Activated CD4-positive, alpha-beta T cell treated with anti-CD3 and anti-CD28 coated beads, Interleukin-2, Interleukin-6, amounts not matched to agents 100 ng/mL and 50 ng/mL, durations not matched to agents 16 hours and 8 hours (primary cell): ENCODE measurements at places on chromosomes 16 and 17.

DNA sequence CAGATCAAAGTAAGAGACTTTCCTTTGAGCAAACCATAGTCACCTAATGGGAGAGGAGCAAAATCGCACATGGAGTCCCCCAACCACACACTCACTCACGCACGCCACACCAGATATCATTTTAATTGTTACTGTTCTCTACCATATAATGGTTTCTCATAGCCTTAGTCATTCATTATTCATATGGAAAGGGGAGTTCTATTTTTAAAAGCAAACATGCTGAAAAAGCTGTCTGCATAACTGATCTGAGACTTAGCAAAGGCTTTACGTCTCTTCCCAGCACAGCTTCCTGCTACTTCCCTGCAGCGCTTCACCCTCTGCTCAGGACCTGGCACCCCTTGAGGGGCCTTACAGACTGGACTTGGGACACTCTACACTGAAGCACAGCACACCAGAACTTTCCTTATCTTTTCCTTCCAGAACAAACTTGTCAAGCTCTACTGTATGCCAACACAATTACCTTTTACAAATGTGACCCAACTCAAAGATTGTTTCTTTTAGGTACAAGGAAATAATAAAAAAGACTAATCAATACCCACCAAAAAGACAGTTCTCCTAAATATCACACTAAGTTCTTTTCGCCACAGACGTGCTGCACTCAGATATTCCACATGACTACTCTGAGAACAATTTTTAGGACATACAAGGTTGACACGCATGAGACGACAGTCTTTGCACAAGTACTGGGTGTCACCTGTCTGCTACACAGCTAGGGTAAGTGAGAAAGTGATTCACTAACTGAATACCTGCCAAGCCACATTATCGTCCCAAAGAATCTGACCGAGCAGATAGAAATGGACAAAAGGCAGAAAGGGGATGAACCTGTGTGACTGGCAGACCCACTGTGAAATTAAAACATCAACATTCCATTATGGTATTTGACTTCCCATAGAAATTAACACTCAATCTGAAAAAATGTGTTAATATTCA lies 21.5 kb downstream of the SRP68 start:
- no peak for DNase-seq

- peak; percentile 32 for DNase-seq
Measured at GRCh38 chr17:34207572-34207971, 47.5 kb upstream of the CCL2 start.

- no peak for DNase-seq
Measured at GRCh38 chr17:63295288-63295687, 150.8 kb downstream of the CYB561 start.

GRCh38 chr17:1985093-1985492 lies 40.0 kb downstream of the RTN4RL1 start:
- DNase-seq, result no peak

GRCh38 chr16:27365142-27366089 lies 36.6 kb upstream of the IL21R start:
- no peak for DNase-seq

DNA sequence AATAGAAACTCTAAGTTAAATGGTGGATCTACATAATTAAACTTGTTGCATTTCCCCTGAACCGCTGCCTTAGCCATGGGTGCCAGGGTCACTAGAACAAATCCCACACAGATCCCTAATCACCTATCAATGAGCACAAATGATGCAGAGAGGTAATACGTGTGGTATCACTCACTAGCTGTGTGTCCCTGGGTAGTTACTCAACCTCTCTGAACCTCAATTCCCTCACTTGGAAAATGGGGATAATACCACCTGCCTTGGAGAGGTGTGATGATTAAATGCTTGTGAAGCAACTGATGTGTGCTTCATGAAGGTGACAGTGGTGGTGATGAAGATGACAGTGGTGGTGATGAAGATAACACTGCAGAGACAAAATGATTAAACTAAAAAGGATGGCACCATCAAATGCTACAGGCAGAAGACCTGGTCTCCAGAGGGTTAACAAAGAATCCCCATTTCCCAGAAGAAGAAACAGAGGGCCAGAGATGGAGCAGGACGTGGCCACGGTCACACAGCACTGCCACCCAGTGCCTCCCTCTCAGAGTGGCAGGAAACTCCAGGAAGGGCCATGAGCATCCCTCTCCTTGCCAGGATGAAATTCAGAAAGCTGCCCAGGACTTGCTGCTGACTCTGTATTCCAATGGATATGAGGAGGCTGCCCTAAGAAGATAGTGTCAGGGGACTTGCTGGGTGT lies 17.9 kb upstream of the FOXF1 start:
- DNase-seq, result no peak
